ENCODE measurements at places on chromosomes 13 and 19.

GRCh38 chr19:40688987-40689338 is 1.5 kb downstream of the NUMBL start:
- no peak for DNase-seq

GRCh38 chr13:62887046-62887445 is 1471.4 kb upstream of the PCDH20 start:
- DNase-seq = no peak

DNA sequence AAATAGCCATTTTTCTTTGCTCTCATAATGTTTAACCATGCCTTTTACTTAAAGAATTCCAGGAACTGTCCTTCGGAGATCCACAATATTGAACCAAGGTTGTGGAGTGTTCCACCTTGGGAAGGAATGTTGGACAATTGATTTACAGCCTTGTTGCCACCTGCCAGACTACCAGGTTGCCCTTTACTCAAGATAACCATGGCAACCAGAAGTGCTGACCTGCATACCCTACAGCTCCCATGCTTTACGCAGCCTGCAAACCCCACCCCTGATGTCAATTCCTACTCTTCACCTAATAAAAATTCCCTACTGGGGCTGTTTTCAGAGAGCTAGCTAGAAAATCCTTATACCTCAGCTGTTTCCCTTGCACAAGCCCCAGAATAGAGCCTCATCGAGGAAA is 151.0 kb upstream of the RXFP2 start:
- DNase-seq = no peak

DNA sequence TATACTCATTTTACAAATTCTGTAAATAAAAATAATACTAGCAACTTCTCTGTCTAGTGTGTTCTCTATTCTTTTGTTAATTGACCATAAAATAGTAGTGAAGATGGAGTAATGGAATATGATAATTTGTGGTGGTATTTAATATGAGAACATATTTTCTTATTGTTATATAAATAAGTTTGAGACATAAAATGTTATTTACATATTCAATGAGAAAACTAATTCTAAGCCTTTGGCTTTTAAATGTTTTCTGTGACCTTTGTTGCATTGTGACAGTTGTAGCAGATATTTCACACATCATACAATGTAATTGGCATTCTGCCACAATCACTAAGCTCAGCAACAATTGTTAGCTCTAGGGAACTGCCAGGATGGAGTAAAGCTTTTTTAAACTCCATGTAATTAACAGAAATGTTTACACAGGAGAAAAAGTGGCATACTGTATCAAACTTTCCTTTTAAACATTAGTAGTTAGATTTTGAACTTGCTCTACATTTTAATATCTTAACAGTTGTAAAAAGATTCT is 562.1 kb upstream of the PCDH9 start:
- DNase-seq = no peak

DNA sequence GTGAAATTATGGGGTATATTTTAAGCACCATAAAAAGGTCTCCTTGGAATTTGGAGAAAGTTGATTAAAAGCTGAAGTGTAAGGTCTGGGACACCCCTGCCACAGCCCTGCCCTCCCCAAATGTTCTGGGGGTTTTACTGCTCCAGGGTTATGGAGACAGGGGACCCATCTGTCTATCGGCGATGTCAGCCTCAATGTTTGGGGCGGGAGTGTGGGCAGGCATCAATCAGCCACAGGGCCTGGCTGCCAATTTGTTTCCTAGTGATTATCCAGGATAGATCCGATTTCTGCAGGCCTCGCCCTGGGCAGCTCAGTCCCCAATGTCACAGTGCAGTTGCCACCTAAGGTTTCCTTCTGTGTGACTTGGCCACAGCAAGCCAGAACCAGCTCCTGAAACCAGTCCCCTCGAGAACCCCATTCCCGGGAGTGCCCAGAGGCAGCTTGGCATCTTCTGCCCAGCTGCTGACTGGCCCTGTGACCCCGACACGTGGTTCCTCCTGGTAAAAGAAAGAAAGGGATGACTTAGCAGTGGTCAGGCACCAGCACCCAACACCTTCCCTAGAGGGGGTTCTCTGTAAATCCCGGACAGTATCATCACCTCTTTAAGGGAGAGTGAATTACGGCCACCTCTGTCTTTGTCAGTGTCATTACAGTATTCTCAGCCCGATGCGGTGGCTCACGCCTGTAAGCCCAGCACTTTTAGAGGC is 41.6 kb downstream of the MYO9B start:
- no peak for DNase-seq
